ENCODE measurements at places on chromosomes 13 and 19.
A peak's percentile ranks its signal among the peaks of the same experiment; 100 is the strongest.

- H3K27ac ChIP-seq = no peak overlapping the region
- peaks cover 52% of the 10 kb centered on the region for H3K36me3 ChIP-seq
- H3K4me3 ChIP-seq = no peak overlapping the region
- H3K27me3 ChIP-seq = no peaks in the 10 kb centered on the region
Observed at GRCh38 chr19:32349724-32350470, 4.5 kb downstream of the ZNF507 start.

- DNase-seq = peak; percentile 43
- H3K4me1 ChIP-seq = peaks cover 6% of the 10 kb centered on the region
- H3K27ac ChIP-seq = peak overlapping the region; percentile 79
- H3K36me3 ChIP-seq = peaks cover 5% of the 10 kb centered on the region
- H3K4me3 ChIP-seq = peak overlapping the region; percentile 16
Observed at GRCh38 chr13:45194081-45194939, 6.5 kb downstream of the KCTD4 start.

GRCh38 chr19:43105496-43105895 lies 23.0 kb upstream of the PSG2 start:
- no peaks in the 10 kb centered on the region for H3K4me1 ChIP-seq
- H3K4me3 ChIP-seq = no peak overlapping the region
- DNase-seq = no peak
- H3K36me3 ChIP-seq = no peaks in the 10 kb centered on the region
- no peak overlapping the region for H3K27ac ChIP-seq
- H3K27me3 ChIP-seq = no peaks in the 10 kb centered on the region

- no peak overlapping the region for H3K27ac ChIP-seq
- no peak for DNase-seq
- no peaks in the 10 kb centered on the region for H3K27me3 ChIP-seq
- no peak overlapping the region for H3K4me3 ChIP-seq
- H3K36me3 ChIP-seq = no peaks in the 10 kb centered on the region
- H3K4me1 ChIP-seq = no peaks in the 10 kb centered on the region
Observed at GRCh38 chr13:58858870-58859371, 1227.4 kb downstream of the PCDH17 start.

DNA sequence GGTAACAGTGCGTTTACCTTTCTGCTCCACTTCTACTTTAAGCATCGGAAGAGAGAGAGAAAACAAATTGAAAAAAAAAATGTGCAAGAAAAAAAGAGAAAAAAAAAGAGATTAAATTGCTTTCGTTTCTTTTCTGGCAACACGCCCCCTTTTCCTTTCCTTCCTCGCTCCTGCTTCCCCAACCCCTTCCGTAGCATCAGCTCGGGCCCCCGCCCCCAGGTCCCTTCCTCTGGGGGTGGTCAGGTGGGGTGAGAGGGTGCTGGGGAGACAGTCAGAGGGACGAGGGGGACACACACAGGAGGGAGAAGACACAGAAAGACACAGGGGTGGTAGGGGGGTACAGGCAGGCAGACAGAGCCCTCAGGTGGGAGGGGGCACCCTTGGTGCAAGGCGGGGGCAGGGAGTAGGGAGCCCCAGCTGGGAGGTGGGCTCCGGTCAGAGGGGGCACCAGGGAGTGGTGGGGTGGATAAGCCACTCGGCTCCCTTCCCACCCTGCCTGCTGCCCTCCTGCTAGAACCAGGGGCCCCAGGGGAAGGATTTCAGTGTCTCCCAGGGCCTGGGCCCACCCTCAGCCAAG lies 30.7 kb upstream of the ASF1B start:
- peaks cover 27% of the 10 kb centered on the region for H3K4me1 ChIP-seq
- no peak for DNase-seq
- H3K36me3 ChIP-seq = peaks cover 5% of the 10 kb centered on the region
- H3K27ac ChIP-seq = no peak overlapping the region
- H3K4me3 ChIP-seq = no peak overlapping the region

- H3K4me1 ChIP-seq = no peaks in the 10 kb centered on the region
- no peak for DNase-seq
- H3K36me3 ChIP-seq = no peaks in the 10 kb centered on the region
- no peaks in the 10 kb centered on the region for H3K27me3 ChIP-seq
- H3K4me3 ChIP-seq = no peak overlapping the region
Observed at GRCh38 chr13:36072152-36072935, 58.8 kb downstream of the DCLK1 start.

GRCh38 chr19:39319892-39320248 lies 793 bp downstream of the LRFN1 start:
- H3K36me3 ChIP-seq = no peaks in the 10 kb centered on the region
- H3K27me3 ChIP-seq = no peaks in the 10 kb centered on the region
- DNase-seq = no peak
- peaks cover 7% of the 10 kb centered on the region for H3K4me1 ChIP-seq
- no peak overlapping the region for H3K27ac ChIP-seq

DNA sequence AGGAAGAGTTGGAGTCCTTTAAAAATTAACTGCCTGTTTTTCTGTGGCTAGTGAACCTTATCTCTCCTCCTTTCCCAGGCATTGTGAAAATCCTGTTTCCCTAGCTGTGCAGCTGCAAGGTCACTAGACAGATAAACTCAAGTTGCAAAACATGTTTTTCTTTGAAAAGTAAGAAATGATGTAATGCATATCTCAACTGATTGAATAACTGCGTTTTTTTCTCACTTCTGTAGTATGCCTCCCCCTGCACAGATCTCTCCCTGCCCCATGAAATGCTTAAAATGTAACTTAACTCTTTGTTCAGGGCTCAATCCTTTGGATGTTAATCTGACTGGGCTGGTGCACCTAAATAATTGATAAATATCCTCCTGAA lies 27.7 kb upstream of the CYSLTR2 start:
- no peak for DNase-seq
- H3K4me1 ChIP-seq = peaks cover 5% of the 10 kb centered on the region
- no peaks in the 10 kb centered on the region for H3K27me3 ChIP-seq
- peak overlapping the region; percentile 40 for H3K27ac ChIP-seq
- H3K36me3 ChIP-seq = no peaks in the 10 kb centered on the region
- H3K4me3 ChIP-seq = no peak overlapping the region

- DNase-seq = no peak
- no peaks in the 10 kb centered on the region for H3K27me3 ChIP-seq
- no peak overlapping the region for H3K27ac ChIP-seq
- H3K36me3 ChIP-seq = no peaks in the 10 kb centered on the region
Observed at GRCh38 chr13:18921063-18921462, 260.6 kb downstream of the TUBA3C start.

- no peak for DNase-seq
- no peak overlapping the region for H3K4me3 ChIP-seq
- H3K27me3 ChIP-seq = no peaks in the 10 kb centered on the region
- no peaks in the 10 kb centered on the region for H3K4me1 ChIP-seq
- no peak overlapping the region for H3K27ac ChIP-seq
- no peaks in the 10 kb centered on the region for H3K36me3 ChIP-seq
Observed at GRCh38 chr19:31185261-31185660, 164.0 kb downstream of the TSHZ3 start.

GRCh38 chr13:49064476-49064875 lies 88.8 kb downstream of the FNDC3A start:
- no peak overlapping the region for H3K27ac ChIP-seq
- H3K36me3 ChIP-seq = no peaks in the 10 kb centered on the region
- H3K4me3 ChIP-seq = no peak overlapping the region
- no peaks in the 10 kb centered on the region for H3K27me3 ChIP-seq
- no peaks in the 10 kb centered on the region for H3K4me1 ChIP-seq

DNA sequence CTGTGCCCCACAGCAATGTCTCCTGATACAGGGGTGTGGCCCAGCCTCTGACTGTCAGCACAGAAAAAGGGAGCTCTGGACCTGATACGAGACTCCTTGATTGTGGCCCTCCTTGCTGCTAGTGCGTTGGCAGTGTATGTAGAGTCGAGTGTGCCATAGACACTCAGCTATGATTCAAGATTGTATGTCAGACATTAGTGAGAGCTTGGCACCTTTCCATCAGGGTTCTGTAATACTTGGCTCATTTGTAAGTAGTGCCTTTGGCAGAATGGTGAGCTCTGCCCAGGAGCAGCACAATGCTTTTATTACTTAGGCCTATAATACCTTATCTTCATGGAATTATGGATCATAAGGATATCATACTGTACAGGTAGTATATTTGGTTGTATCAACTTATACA lies 83.4 kb downstream of the ATP8A2 start:
- no peaks in the 10 kb centered on the region for H3K36me3 ChIP-seq
- H3K27ac ChIP-seq = no peak overlapping the region

- no peaks in the 10 kb centered on the region for H3K4me1 ChIP-seq
- H3K4me3 ChIP-seq = no peak overlapping the region
- H3K36me3 ChIP-seq = no peaks in the 10 kb centered on the region
- no peak overlapping the region for H3K27ac ChIP-seq
Observed at GRCh38 chr13:53201454-53202225, 173.0 kb downstream of the OLFM4 start.

GRCh38 chr13:104143760-104144416 lies 1077.7 kb upstream of the SLC10A2 start:
- H3K27ac ChIP-seq = no peak overlapping the region
- H3K4me1 ChIP-seq = no peaks in the 10 kb centered on the region

DNA sequence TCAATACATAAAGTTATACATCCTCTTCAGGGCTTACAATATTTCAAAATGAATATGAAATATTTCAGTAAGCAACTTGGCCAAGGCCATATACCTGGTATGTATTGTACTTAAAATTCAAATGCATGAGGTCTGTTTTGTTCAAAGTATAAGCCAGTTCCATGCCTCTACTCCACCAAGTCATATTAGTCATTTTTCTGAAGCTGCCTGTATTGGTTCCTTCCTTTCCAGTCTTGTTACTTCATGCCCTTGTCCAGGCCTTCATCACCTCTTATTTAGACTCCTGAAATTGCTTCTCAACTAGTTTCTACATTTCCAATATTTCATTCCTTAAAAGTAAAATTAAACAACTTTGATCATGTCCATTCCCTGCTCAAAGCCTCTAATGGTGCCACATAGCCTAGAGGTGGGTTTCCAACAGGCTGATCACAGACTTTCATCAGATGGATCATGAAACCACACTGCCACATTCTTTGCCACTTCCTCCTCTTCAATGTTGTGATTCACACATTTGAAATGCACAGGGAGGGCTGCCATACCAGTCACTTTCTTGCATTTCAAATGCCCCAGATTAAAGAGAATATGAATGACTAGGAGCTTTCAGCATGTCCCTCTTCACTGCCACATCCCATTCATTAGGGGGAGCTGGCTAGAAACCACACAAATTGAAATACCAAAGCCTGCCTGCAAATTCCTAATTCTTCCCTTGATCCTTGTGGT lies 424.1 kb upstream of the DACH1 start:
- no peaks in the 10 kb centered on the region for H3K4me1 ChIP-seq
- no peak overlapping the region for H3K27ac ChIP-seq
- H3K36me3 ChIP-seq = no peaks in the 10 kb centered on the region
- no peaks in the 10 kb centered on the region for H3K27me3 ChIP-seq
- no peak overlapping the region for H3K4me3 ChIP-seq

DNA sequence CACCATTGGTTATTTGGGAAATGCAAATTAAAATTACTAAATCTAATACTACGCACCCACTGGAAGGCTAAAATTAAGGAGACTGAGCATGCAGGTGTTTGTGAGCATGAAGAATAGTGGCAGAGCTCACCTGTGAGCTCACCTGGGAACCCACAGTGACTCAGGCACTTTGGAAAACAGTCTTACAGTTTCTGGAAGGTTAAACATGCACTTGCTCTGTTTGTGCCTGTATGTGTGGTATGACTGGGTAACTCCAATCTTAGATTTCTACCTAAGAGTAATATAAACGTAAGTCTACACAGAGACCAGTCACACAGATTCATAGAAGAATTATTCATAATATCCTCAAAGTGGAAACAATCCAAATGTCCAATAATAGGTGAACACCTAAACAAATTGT lies 318.8 kb downstream of the ATP8A2 start:
- no peak overlapping the region for H3K27ac ChIP-seq
- no peaks in the 10 kb centered on the region for H3K27me3 ChIP-seq
- no peak for DNase-seq
- H3K36me3 ChIP-seq = no peaks in the 10 kb centered on the region
- no peak overlapping the region for H3K4me3 ChIP-seq
- H3K4me1 ChIP-seq = peaks cover 5% of the 10 kb centered on the region

DNA sequence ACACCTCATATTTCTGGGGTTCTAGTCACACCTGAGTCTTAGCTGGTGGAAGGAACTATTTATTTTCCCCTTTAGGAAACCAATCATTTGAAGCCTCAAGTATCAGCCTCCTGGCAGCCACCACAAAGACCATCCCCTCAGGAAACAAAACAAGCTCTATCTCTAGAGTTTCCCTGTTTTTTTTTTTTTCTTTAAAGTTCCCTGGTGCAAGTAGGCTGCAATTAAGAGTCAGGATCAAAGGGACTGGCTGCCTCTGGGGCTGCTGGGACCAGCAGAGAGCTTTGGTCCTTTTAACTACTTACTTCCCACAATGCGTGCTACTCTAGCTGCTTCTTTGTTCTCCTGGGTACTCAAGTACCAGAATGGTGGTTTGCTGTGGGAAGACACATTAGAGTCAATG lies 11.4 kb downstream of the MBNL2 start:
- H3K4me1 ChIP-seq = peaks cover 58% of the 10 kb centered on the region
- no peaks in the 10 kb centered on the region for H3K27me3 ChIP-seq
- no peak for DNase-seq
- H3K4me3 ChIP-seq = no peak overlapping the region

DNA sequence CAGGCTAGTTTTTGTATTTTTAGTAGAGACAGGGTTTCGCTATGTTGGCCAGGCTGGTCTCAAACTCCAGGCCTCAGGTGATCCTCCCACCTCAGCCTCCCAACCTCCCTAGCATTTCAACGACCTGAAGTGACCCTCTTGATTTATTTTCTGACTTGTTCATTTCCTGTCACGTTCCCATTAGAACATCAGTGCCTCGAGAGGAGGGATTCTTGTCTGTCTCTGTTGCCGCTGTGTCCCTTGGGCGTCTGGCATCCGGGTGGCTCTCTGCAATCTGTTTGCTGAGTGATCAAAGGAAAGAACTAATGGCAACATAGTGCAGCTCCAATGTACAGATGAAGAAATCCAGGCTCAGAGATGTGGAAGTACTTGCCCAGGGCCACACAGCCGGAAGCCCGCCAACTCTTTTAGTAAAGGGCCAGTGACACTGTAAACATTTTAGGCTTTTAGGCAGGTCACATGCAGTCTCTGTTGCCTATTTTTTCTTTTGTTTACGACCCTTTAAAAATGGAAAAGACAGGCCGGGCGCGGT lies 47.5 kb downstream of the NFIC start:
- DNase-seq = no peak
- H3K36me3 ChIP-seq = peaks cover 7% of the 10 kb centered on the region
- H3K27ac ChIP-seq = peak overlapping the region; percentile 47
- H3K4me3 ChIP-seq = no peak overlapping the region
